ENCODE measurements at places on chromosomes 4 and X.

GRCh38 chr4:112377594-112378242, 80.5 kb downstream of the ALPK1 start:
- no peak for DNase-seq
- no peaks in the 10 kb centered on the region for H3K4me1 ChIP-seq
- H3K36me3 ChIP-seq = peaks cover 36% of the 10 kb centered on the region
- no peak overlapping the region for H3K27ac ChIP-seq
- no peak overlapping the region for H3K4me3 ChIP-seq
- no peaks in the 10 kb centered on the region for H3K27me3 ChIP-seq

- no peak overlapping the region for H3K27ac ChIP-seq
- no peak overlapping the region for H3K4me3 ChIP-seq
- H3K27me3 ChIP-seq = no peaks in the 10 kb centered on the region
Measured at GRCh38 chr4:183532821-183533220, 28.0 kb downstream of the ING2 start.

GRCh38 chr4:10694151-10694827, 9.7 kb upstream of the CLNK start:
- H3K4me1 ChIP-seq = no peaks in the 10 kb centered on the region
- no peaks in the 10 kb centered on the region for H3K27me3 ChIP-seq
- no peak for DNase-seq
- H3K36me3 ChIP-seq = no peaks in the 10 kb centered on the region
- no peak overlapping the region for H3K27ac ChIP-seq

DNA sequence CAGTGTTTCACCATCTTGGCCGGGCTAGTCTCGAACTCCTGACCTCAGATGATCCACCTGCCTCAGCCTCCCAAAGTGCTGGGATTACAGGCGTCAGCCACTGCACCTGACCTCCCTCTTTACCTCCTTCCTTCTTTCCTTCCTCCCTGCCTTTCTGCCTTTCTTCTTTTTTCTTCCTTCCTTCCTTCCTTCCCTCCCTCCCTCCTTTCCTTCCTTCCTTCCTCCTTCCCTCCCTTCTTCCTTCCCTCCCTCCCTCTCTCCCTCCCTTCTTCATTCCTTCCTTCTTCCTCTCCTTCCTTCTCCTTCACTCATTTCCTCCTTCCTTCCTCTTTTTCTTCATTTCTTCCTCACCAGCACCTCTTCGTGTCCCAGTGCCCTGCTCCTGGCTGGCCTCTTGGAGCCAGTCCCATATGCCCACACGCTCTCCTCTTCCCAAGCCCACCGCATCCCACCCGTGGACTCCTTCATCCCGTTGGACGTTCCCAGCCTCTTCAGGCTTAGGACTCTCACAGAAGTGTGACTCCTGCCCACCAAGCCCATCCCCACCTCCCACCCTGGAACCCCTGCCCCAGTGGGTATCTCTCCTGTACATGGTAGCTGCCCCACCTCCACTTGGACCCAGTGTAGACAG, 22.6 kb downstream of the CSF2RA start:
- peaks cover 4% of the 10 kb centered on the region for H3K36me3 ChIP-seq
- no peak for DNase-seq
- H3K27ac ChIP-seq = no peak overlapping the region
- no peaks in the 10 kb centered on the region for H3K27me3 ChIP-seq
